Kidney capillary endothelial cell (primary cell): ENCODE measurements at places on chromosomes 13 and 19.
A peak's percentile ranks its signal among the peaks of the same experiment; 100 is the strongest.

GRCh38 chr13:97212004-97212403, 10.1 kb upstream of the MBNL2 start:
- no peak for DNase-seq

DNA sequence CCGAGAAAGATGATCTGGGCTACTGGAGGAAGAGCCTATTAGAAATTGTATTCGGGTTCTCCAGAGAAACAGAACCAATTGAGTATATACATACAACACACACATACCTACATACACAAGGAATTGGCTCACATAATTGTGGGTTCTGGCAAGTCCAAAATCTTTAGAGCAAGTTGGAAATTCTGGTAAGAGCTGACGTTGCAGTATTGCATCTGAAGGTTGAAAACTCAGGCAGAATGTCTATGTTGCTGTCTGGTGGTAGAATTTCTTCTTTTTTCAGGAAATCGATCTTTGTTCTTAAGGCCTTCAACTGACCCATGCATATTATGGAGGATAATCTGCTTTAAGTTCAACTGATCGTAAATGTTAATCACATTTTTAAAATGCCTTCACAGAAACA, 15.5 kb upstream of the OLFM4 start:
- DNase-seq, result no peak

- DNase-seq, result no peak
Observed at GRCh38 chr13:89454681-89455080, 1783.5 kb downstream of the SLITRK5 start.

GRCh38 chr13:112896736-112897602, 72.0 kb upstream of the MCF2L start:
- DNase-seq, result no peak

DNA sequence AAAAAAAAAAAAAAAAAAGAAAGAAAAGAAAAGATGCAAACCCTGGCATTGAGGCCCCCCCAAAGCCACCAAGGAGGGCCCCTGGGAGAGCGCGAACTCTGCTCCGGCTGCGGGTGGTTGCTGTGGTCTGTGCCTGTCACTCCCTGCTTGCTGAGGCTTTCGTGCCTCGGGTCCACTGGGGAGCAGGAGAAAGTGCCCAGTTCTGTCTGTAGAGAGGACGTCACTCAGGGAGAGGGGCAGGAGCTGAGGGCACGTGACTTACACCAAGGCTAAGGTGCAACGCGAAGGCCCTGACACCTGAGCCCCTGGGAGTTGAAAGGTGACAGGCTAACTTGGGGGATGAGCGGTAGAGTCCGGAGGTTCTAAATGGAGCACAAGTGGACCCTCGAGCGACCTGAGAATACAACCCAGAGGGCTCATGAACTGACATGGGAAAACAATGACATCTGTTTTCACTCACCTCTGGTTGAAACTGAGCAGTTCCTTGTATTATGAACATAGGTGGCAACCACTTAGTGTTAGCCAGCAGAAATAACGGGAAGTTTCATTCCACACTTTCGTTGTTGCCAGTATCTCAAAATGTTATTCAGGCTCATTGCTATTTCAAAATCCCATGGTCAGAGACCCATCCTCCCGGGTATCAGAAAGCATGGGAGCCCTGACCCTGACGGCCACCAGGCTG, 69.2 kb upstream of the TM9SF2 start:
- no peak for DNase-seq

DNA sequence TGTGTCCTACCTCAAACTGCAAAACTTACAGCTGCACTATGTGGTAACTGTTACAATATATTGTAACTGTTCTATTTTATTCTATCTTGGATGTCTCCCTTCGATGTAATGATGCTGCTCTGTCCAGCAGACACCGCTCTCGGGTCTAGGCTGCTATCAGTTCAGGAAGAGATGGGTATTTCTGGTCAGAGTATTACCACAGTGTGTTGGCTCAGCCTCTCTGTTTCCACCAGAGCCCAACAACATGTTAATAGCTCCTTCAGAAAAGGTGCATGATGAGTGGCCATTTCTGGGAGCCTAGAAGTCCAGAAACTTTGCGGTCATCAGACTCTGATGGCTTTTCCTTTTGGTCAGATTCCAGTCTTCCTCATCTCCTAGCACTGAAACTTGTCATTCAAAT, 35.9 kb upstream of the IGFL1 start:
- DNase-seq, result no peak

DNA sequence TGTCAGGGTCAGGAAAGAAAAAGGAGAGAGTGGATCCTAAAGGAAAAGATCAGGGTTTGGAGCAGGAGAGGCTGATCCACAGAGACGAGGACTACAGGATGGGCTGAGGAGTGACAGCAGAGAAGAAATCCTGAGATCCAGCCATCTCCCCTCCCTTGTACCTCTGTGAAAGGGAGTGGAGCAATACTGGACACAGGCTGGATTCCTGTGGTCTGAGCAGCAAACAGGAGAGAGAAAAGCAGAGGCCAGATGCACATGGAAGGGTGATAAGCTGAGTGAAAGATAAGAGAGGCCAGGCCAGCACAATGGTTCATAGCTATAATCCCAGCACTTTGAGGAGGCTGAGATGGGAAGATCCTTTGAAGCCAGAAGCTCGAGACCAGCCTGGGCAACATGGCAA, 472.1 kb upstream of the TSHZ3 start:
- no peak for DNase-seq

DNA sequence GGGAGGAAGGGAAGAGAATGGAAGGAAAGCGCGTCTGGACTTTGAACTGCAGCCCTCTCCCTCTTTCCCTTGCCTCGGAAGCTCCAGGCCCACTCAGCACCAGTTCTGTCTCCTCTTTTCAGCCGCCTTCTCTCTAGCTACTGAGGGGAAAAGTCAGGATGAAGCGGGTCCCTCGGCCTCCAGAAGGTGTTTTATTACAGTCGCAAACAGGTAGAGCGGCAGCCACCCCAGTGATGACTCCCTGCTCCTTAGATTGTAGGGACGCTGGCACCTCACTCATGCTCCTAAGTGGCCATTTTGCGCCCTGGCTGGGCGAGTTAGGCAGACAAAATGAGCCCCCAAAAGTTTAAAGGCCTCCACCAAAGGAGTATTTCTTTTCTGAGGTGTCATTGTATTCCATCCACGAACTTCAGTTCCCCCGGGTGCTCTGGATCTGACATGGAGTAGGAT, 954 bp upstream of the STK24 start:
- peak; percentile 28 for DNase-seq

DNA sequence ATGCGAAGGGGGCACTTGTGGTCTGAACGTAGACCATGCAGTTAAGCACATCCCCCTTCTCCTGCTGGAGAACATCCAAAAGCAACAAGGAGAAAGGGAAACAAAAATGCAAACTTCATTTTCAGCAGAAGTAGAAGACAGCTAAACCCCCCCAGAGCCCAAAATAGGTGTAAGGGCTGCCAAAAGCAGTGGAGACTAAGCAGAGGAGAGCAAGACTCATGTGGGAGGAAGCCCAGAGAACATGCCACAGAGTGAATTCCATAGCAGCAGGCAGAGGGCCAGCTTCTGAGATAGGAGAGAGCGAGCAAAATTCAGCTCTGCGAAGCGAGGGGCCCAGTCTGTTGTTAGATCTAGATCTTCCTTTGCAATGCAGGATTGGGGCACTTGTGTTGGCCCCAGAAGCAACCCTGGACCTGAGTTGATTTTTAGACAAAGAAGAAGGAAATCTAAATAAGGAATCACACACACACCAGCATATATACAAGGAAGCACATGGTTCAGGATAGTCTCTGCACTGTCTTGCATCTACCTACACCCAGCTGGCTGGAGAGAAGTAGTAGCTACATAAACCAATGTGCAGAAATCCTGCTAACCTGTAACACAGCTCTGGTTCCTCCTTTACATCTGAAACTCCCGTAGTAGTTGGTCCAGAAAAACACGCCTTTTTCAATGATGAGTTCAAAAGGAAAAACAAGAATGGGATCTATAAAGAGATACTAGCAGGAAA, 199.6 kb downstream of the SPRY2 start:
- DNase-seq, result no peak

GRCh38 chr13:45180713-45181601, 19.9 kb downstream of the KCTD4 start:
- DNase-seq, result no peak

- DNase-seq, result peak; percentile 35
Observed at GRCh38 chr19:10655457-10656312, 1.5 kb downstream of the ILF3 start.

DNA sequence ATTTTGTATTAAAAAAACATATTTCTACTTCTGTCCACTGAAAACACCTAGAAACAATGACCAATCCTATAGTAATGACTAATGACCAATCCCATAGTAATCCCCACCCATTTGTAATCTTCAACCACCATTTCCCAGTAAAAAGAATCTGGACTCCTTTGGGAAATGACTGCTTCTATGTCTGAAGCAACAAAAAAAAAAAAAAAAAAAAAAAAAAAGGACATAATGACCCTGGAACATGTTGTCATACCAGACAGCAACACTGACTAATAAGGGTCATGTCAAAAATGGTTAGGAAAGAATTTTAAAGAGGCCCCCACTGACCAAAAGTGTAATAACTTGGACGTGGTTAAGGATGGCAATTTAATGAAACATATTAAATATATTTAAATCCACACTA, 88.3 kb downstream of the TUBA3C start:
- DNase-seq, result no peak

DNA sequence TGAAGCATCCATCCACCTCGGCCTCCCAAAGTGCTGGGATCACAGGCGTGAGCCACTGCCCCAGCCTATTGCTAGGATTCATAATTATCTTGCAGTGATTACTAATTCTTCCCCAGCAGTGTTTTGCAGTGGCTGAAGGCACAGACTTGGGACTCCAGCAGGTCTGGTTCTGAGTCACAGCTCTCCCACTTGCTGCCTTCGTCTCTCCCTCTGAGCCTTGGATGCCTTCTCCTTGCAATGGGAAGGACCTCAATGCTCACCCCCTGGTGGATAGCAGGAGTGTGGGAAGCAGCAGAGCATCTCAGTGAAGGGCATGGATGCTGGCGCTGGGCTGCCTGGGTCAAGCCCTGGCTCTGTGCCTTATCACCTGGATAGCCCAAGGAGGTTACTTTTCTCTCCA, 37.6 kb upstream of the SHKBP1 start:
- no peak for DNase-seq
